CD4-positive, alpha-beta T cell treated with Interleukin-21 for 1 hour (primary cell): ENCODE measurements at places on chromosomes 1 and 21.

- no peak for DNase-seq
These were observed 83.1 kb upstream of the KLHDC7A start for GRCh38 chr1:18397641-18398040.

- DNase-seq = no peak
These were observed 11.7 kb downstream of the ST3GAL3 start for GRCh38 chr1:43719063-43719462.

- DNase-seq = no peak
These were observed 329.2 kb downstream of the TGFB2 start for GRCh38 chr1:218674280-218674773.

GRCh38 chr1:205785446-205785845 lies 10.2 kb upstream of the RAB29 start:
- no peak for DNase-seq

DNA sequence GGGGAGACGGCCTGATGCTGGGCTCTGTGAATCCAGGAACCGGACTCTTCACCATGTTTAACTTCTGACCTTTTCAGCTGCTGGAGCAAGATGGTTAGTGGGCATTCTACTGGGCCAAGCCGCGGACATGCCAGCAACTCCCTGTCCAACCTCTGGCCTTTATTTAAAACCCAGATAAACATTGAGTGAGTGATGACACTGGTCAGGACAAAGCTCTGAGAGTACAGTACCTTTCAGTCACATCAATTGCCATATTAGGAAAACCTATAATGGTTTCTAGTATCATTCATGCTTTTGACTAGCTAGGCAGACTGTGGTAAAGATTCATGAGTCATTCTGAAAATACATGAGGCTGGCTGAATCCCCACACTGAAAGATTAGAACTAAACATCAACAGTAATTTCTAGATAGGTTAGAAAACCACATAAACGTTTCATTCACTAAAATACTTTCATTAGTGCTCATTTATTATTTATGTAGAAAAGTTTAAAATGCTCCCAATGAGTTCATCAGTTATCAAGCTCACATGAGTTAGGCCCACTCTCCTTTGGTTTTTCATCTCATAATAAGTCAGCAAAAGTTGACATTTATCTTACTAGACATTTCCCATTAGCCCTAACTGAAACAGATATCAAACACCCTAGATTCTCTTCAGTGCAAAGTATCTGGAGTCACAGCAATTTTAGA lies 7.1 kb upstream of the ACTA1 start:
- DNase-seq = no peak

DNA sequence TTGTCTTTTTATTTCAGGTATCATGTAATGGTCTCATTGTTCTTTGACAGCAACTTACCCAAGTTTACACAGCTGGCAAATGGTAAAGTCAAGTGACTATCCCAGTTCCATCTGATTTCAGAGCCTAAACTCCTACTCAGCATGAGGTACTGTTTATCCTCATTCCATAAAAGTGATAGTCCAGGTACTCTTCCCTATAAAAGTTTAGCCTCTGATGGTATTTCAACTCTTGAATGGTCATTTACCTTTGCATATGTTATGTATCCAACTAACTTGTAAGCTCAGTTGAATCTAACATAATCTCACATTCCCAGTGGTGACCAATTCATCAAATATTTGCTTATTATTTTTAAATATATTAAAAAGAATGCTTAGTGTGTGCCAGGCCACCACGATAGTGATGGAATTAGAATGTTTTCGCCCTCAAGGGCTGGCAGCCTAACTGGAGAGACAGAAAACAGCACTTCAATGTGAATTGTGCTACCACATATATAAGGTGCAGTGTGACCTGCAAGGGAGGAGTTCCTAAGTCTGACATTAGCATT lies 307.1 kb downstream of the CTH start:
- no peak for DNase-seq

DNA sequence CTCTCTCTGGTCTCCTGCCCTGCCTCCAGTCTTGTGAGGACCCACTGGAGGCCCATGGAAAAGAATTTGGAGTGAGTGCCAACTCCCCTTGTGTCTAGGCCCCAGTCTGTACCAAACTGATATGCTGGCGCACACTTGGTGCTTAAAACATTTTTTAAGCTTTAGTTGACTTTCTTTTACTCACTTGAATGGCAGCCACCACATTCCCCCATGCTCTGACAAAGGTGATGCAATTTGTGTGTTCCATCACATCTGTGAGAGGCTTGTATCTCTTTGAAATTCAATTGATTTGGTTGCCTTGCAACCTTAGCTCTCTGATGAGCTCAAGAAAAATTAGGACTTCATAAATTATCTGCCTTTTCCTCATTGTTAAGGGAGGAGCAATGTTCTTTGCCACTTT lies 30.5 kb upstream of the WDTC1 start:
- no peak for DNase-seq
